ENCODE measurements at places on chromosomes 2 and 18.

DNA sequence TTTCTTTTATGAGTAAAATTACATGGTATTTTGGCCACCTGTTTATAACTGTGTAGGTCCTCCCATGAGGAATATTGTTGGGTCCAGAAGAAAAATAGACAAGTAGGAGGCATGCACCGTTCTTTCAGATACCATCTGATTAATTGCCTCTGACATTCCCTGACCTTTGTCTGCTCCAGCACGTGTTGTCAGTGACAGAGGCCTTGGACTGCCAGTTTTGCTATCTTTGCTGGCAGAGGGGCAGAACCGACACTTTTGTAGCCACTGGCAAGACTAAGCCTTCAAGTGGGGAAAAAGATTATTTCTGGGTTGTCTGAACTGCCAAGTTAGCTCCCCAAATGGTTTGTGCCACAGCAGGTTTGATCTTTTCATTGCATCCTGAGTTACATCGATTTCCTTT, 276.9 kb downstream of the CAMKMT start:
- DNase-seq, result no peak

DNA sequence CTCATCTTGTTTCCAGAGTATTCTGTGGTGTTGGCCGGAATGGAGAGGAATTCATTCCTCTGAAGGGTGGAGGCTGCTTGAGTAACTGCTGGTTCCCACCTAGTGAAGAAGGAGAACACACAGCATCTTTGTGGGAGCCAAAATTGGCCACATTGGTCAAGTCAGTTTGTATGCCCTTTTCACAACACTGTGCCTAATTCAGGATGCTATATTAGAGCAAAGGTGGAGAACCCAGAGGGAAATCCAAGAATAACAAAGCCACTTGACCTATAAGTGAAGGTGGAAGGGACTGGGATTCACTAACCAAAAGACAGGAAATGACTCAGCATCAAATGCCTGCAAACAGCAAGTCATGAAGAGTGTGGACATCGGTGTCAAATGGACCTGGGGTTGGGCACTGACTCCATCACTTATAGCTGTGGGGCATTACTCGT, 27.3 kb upstream of the MLPH start:
- DNase-seq, result no peak

- DNase-seq, result no peak
Observed at GRCh38 chr2:61193670-61194561, 31.9 kb downstream of the C2orf74 start.

GRCh38 chr18:37778417-37779165, 213.0 kb upstream of the CELF4 start:
- no peak for DNase-seq

DNA sequence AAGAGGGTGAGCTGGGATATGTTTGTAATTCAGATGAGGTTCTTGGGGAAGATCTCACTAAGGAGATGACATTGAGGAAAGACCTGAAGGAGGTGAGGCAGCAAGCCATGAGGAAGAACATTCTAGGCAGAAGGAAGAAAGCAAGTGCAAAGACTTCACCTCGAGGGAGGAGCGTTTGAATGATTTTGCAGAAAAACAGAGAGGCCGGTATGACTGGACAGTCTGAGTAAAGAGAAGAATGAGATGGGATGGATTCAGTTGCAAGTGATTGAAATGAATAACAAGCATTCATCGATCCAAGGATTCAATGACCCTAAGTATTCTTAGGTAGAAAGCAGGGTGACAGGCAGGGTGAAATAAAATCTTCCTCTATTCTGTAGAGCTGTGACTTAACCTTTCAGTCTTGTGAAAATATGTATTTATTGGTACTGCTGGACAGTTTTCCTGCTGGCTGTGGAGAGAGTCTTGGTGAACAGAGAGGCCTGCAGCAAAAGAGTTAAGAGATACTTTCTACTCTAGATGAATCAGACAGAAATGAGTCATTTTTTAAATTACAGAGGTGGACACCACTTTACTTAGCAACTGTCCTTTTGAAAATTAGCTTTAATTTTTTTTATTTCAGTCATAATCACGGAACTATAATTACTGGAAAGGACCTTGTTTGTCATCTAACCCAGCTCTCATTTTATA, 278.4 kb downstream of the LRRTM1 start:
- no peak for DNase-seq

GRCh38 chr2:129483366-129483765, 496.1 kb upstream of the RAB6C start:
- DNase-seq, result no peak

GRCh38 chr2:118670838-118671237, 176.6 kb downstream of the EN1 start:
- DNase-seq, result no peak

- DNase-seq, result no peak
Observed at GRCh38 chr2:15810477-15811150, 129.7 kb upstream of the MYCN start.

All from AG09309 (cell line).